ENCODE measurements at places on chromosomes 6 and 20. TPM values are rescaled to one million over a fixed set of nuclear protein-coding genes. Genes with fewer than 3 reads are reported as not detected.

The SNAP91 gene
- total RNA-seq = not detected

- DNase-seq = peak; percentile 14
Measured at GRCh38 chr6:166998256-166999144, 697 bp upstream of the CEP43 start.

The LINC00237 gene
- not detected for total RNA-seq

- no peak for DNase-seq
Measured at GRCh38 chr6:149900620-149901443, 2.9 kb upstream of the RAET1E start.

DNA sequence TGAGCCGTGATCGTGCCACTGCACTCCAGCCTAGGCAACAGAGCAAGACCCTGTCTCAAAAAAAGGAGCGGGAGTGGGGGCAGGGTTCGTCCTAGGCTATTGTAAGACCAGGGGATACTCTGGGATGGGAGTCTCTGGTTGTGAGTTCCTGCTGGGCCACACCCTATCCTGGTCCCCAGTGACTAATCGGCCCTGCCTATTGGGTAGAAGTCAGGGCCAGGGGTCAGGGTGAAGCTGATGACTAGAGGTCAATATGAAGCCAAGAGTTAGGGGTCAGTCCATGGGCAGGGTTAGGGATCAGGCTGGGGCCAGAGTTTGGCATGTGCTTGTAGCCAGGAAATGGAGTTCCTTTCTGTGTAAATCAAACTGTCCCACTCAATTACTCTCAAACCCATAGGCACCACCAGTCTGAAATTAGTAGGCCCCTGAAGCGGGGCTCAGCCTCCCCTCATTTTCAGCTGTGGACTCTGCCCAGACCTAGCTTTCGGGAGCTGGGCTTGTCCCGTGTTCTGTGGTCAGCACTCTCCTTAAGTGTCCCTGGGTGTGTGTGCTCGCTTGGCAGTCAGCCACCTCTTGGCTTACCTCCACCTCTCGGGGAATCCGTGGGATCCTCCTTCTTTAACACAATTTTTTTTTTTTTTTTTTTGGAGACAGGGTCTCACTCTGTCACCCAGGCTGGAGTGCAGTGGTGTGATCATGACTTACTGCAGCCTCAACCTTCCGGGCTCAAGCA, 1.8 kb downstream of the HSPA12B start:
- DNase-seq = no peak

- DNase-seq = no peak
Measured at GRCh38 chr6:16802071-16802470, 40.8 kb upstream of the ATXN1 start.

DNA sequence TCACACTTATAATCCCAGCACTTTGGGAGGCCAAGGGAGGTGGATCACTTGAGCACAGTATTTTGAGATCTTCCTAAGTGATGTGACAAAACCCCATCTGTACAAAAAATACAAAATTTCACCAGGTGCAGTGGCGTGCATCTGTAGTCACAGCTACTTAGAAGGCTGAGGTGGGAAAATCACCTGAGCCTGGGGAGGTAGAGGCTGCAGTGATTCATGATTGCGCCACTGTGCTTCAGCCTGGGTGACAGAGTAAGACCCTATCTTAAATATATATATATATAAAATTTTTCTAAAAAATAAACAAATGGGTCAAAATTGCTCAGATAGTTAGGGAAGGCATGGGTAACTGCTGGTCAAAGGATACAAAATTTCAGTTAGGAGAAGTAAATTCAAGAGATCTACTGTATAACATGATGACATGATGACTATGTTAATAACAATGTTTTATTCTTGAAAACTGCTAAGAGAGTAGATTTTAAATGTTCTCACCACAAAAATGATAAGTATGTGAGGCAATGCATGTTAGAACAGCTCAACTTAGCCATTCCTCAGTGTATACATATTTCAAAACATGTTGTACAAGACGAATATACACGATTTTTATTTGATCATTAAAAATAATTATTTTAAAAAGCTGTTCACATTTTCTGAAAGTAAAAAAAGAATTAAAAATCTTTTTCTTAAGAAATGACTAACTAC, 24.4 kb downstream of the TBC1D32 start:
- no peak for DNase-seq

GRCh38 chr6:163417595-163417994, 3.1 kb downstream of the QKI start:
- DNase-seq = no peak

GRCh38 chr6:5086294-5086890, 1.3 kb downstream of the PPP1R3G start:
- no peak for DNase-seq

- DNase-seq = no peak
Measured at GRCh38 chr6:117448732-117449485, 23.2 kb upstream of the ROS1 start.

The MLN gene
- not detected for total RNA-seq

The ULBP3 gene
- total RNA-seq = 0.77 TPM

DNA sequence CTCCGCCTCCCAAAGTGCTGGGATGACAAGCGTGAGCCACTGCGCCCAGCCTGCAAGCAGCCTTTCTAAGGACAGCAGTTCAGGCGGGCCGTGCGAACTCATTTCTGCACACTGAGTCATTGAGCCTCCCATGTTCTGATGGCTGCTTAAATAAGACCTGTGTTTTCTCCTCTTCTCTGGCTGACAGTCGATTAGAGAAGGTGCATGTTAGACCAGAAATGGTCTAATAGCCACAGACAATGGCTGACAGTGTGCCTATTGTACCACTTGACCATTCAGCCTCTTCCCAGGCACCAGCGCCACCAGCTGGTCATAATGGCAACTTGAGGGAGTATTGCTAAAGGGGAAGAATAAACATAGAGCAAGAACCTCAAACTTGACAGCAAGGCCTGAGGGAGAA, 6.2 kb downstream of the CST11 start:
- DNase-seq = peak; percentile 67

DNA sequence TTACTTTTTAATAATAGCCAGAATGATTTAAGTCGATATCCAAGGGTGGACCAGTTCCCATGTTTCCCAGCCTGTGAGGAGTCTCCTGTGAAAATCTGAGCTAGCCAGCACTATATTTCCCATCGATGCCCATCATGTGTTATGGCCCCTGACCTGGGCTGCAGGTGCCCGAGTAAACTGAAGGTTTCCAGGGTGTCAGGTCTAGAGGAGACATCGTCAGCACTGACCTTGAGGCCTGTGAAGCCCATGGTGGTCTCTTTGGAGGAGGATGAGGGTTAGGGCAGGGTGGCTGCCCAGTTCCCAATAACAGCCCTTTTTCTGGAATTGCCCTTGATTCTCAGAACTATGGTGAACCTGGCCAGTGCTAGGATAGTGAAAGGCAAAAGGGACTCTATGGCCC, 63.0 kb upstream of the TOP1 start:
- DNase-seq = no peak

GRCh38 chr6:161359618-161359945, 85.7 kb upstream of the AGPAT4 start:
- no peak for DNase-seq

DNA sequence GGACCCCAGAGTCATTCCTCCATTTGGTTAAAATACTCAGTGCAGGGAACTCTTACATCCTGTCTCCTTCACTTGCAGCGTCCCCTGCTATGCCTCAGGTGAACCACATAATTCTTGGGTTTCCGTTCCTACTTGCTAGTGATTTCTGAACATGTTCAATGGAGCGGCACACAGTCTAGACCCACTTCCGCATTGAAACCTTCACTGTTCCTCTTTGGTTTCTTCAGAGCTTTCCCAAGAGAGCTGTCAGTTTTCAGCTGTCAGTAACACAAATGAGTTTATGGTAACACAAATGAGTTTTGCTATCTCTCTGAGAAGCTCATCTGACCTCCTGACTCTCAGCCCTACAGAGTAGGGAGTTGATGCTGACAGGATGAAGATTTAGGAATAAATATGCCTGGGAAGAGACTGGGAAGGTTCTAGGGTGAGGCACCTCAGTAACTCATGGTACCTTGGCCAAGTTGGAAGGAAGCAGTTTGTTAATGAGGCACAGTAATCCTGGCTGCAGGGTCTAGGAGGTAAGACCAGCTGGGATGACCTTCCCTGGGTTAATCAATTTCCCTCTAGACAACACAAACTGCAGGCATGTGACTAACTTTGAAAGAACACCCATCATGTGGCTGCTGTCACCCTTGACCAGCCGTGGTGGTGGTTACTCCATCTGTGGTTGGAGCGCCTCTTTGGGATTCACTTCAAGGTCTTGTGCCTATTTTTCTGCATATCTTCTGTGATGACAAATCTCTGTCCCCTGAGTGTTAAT, 5.4 kb downstream of the SYS1 start:
- peak; percentile 38 for DNase-seq

DNA sequence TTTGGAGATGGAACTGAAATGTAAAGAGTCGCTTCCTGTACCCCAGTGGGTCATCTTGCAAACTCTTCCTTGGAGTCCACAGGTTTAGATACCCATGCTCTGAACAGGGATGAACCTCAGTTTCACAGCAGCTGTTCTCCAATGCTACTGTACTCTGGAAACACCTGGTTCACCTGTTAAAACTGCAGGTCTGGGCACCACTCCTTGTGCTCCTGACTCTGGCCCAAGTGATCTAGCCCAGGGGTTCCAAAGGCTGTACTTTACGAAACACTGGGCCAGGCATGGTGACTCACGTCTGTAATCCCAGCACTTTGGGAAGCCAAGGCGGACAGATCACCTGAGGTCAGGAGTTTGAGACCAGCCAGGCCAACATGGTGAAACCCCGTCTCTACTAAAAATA, 102.1 kb downstream of the ATP9A start:
- no peak for DNase-seq

The CCR6 gene
- total RNA-seq = not detected

DNA sequence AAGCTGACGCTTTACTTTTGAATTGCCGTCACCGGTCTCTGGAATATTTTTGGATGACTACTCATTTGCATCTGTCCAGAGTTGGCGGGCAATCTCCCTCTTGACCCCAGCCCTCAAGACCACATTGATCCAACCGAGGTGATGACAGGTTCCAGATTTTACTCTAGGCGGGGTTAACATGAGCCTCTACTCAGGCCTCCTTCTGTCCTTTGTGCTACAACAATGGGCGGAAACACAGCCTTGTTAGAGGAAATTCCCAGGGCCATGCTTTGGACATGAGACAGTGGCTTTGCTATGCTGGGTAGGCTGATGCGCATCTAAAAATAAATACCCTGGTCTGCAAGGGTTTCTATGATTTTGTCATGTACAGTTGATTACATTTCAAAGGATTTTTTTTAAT, 27.0 kb upstream of the ADGRF5 start:
- no peak for DNase-seq

The EPHA7 gene
- not detected for total RNA-seq

DNA sequence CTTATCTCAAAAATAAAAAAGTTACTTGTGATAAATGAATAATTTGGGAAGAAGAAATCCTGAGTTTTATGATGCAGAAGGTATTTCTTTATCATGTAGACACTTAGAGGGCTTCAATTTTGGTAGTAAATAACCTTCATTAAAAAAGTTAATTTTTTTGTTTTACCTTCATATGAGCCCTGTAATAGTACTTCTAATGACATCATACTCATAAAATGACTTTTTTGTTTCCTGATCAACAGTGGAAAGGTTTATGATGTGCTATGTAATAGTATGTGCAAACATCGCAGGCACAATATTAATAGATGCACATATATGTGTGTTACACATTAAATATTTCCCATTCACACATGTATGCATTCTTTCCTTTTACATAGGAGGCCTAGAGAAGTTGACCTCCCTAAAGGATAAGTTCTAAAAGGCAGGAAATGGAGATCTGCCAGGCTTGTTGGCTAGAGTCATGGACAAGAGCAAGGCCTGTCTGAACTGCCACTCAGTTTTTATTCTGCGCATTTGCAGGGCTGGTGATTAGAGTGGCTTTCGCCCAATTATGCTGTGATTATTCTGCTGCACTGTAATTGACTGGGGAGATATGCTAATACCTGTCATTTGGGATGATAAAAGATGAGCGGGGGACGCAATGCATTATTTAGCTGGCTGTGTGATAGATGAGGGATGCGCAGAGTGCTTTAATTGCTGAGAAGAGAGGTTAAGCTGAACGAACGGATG, 272.6 kb downstream of the TMEM242 start:
- no peak for DNase-seq

The TCP11 gene
- total RNA-seq = not detected

The OXT gene
- total RNA-seq = not detected

- DNase-seq = no peak
Measured at GRCh38 chr6:129104131-129104530, 221.2 kb downstream of the LAMA2 start.

- DNase-seq = no peak
Measured at GRCh38 chr6:132612449-132613108, 11.5 kb downstream of the TAAR2 start.

GRCh38 chr20:59832406-59833363, 100.8 kb downstream of the SYCP2 start:
- no peak for DNase-seq

DNA sequence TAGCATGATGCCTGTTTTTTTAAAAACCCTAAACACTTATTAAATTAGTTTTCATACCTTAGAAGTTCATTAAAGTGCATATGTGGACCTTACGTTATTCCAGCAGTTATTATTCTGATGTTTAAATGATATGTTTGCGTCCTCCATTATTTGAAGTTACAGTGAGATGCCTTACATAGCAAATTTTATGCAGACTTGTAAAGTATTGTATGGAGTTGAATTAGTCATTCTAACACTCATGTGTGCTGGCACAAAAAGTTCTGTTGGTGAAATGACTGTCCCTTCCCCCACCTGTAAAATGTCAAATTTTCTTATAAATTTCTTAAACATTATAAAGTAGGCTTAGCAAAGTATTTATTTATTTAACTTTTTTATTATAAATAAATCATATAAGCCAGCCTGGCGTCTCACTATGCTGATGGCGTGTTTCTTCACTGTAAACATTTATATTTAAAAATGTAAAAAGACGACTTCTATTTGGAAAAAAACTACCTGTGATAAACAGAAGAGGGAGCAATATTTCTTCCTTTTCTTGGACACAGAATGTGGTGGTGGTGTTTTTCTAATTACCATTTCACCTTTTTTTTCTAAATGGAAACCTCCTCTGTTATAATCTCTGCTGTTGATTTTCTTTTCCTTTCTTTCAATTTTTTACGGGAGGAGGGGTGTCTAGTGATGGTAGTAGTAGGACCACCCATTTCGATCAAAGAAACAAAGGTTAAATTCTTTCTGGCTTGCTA, 155.4 kb downstream of the RFPL4B start:
- DNase-seq = no peak

GRCh38 chr20:1881240-1881835, 13.9 kb upstream of the SIRPA start:
- DNase-seq = no peak

- no peak for DNase-seq
Measured at GRCh38 chr6:128569732-128570679, 49.6 kb upstream of the PTPRK start.

All from activated CD8-positive, alpha-beta T cell treated with anti-CD3 and anti-CD28 coated beads for 36 hours (primary cell).